Hair follicular keratinocyte (primary cell): ENCODE measurements at places on chromosomes 16 and 17. TPM values are rescaled to one million over a fixed set of nuclear protein-coding genes. Genes with fewer than 3 reads are reported as not detected.

Gene PPY
- total RNA-seq: 1.6 TPM in 1 of 2 replicates, not detected in the other

Gene CCL3
- total RNA-seq: not detected in 2 replicates

Gene HOXB4
- not detected in 2 replicates for total RNA-seq

Gene SENP3
- total RNA-seq: 56.2 and 86.9 TPM in 2 replicates

Gene KRT36
- not detected in 2 replicates for total RNA-seq

Gene SECTM1
- total RNA-seq: 6.3 and 11.7 TPM in 2 replicates

Gene KCNH6
- total RNA-seq: not detected in 2 replicates

Gene PCGF2
- 2.4 and 7.4 TPM in 2 replicates for total RNA-seq

Gene ABI3
- not detected in 2 replicates for total RNA-seq

Gene CLEC19A
- not detected in 2 replicates for total RNA-seq

Gene PIK3R6
- total RNA-seq: not detected in 2 replicates

Gene USP7
- total RNA-seq: 55.0 and 56.3 TPM in 2 replicates

Gene SDR42E2
- not detected in 2 replicates for total RNA-seq

Gene SLC16A11
- total RNA-seq: not detected in 2 replicates

Gene SLX1B
- 42.6 and 64.9 TPM in 2 replicates for total RNA-seq

Gene OSGIN1
- 1.2 and 2.1 TPM in 2 replicates for total RNA-seq

Gene SEPTIN1
- total RNA-seq: not detected in 2 replicates

Gene TBC1D3
- not detected in 2 replicates for total RNA-seq

Gene GP1BA
- total RNA-seq: not detected in 2 replicates

Gene CHST5
- total RNA-seq: 0.08 TPM in 1 of 2 replicates, not detected in the other

Gene IGSF6
- 0.15 TPM in 1 of 2 replicates, not detected in the other for total RNA-seq

Gene ACSM2B
- not detected in 2 replicates for total RNA-seq

Gene CDRT15L2
- total RNA-seq: not detected in 2 replicates
